ENCODE measurements at places on chromosomes 2 and 18. TPM values are rescaled to one million over a fixed set of nuclear protein-coding genes. Genes with fewer than 3 reads are reported as not detected.

Gene PELI1
- 22.4 TPM for total RNA-seq

GRCh38 chr2:74094291-74094690 is 53.4 kb downstream of the BOLA3 start:
- no peak for ATAC-seq

- ATAC-seq, result no peak
Observed at GRCh38 chr2:28048341-28048740, 157.8 kb downstream of the BABAM2 start.

GRCh38 chr2:26569216-26570082 is 71.7 kb downstream of the CIB4 start:
- ATAC-seq, result no peak

DNA sequence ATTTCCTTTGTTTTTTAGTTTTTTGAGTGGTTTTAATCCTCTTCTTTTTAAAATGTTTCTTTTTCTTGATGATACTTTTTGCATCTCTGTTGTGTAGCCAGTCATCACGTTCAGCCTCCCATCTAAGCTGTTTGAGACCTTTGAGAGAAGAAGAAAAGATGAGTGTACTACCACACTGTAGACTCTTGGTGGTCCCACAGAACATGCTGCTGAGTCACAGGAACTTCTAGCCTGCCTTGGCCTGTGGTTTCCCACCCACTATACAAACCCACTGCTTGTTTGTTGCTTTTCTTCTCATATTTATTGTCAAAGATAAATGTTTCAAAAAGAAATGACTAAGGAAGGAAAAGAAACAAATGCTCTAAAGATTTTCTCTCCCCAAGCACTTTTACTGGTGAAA is 5.5 kb downstream of the CEBPZOS start:
- no peak for ATAC-seq

All from gastroesophageal sphincter (tissue), 4 donors.